ENCODE measurements at places on chromosomes 7 and 10.

GRCh38 chr7:144830024-144830785, 5.6 kb downstream of the TPK1 start:
- DNase-seq = no peak

DNA sequence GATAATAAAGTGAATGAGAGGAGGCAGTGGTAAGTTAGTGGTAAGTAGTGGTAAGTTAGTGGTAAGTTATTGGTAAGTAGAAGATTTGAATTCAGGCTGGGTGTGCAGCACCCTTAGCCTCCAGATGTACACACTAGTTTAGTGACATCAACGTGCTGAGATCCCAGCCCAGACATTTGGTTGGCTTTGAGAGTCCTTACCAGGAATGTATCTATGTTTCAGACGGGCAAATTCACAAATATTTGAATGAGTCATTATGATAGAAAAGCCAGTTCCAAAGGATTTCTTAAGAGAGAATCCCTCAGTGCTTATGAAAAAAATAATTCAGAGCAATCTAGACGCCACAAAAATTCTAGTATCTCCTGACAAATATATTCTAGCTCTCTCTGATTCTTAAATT, 70.0 kb downstream of the ARL4A start:
- no peak for DNase-seq

GRCh38 chr7:100685049-100685605, 8.9 kb downstream of the GIGYF1 start:
- no peak for DNase-seq

DNA sequence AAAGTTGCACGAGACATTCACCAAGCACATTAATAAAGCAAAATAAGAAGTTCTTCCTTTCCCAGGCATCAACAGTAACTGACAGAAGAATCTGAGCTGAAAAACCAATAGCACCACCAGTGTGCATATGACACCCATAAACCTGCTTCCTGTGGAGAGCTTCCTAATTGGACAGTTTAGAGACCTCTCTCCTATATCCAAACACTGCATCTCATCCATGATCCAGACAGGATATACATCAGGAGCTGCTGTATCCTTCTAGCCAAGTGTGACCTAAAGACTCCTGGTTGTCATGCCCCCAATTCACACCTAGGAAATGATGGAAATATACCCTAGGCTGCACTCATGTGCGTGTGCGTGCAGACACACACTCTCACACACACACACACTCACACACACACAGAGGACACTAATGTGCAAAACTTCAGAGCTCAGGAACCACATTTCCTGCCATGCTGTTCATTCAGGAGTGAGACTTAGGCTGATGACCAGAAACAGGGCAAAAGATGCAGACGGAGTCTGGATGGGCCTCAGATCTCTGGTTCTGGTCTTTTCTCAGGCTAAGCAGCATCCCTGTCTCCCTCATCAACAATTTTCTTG, 58.0 kb downstream of the MAP3K8 start:
- no peak for DNase-seq

DNA sequence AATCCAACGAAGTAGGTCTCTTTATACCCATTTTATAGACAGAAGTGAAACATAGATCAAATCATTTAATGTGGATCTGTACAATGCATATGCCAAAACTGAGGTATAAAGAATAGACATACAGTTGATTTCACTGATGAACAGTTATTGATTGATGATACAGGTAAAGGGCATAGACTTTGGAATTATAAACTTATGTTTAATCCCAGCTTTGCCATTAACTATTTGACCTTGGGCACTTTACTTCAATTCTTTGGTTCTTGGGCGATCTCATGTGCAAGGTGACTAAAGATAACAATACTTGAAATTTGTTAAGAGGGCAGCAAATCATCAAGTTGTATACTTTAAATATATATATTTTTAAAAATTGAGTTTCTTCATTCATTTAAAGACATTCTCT, 28.6 kb downstream of the FRA10AC1 start:
- no peak for DNase-seq

- DNase-seq = no peak
Measured at GRCh38 chr7:5594616-5595544, 171.2 kb upstream of the TNRC18 start.
